GM12864 (cell line): ENCODE measurements at places on chromosomes 7 and 10.

DNA sequence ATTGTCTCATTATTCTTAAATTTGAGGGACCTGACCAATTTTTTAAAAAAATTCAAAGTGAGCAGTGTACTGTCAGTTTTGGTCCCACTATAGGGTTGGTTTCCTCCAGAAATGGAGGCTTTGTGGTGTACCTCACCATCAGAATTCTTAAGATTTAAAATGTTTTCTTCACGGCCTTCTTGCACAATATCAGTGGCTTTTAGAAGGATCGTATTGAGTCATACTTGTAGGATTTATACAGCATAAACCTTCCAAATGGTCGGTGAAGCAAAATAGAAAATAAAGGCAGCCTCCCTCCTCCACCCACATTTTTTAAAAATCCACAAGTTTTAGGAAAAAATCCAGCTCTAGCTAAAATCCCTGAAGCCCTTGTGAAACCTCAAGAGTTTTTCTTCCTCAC is 126.4 kb downstream of the RNLS start:
- DNase-seq, result no peak

- DNase-seq, result no peak
These were observed 10.4 kb upstream of the NXPH1 start for GRCh38 chr7:8423057-8423456.

DNA sequence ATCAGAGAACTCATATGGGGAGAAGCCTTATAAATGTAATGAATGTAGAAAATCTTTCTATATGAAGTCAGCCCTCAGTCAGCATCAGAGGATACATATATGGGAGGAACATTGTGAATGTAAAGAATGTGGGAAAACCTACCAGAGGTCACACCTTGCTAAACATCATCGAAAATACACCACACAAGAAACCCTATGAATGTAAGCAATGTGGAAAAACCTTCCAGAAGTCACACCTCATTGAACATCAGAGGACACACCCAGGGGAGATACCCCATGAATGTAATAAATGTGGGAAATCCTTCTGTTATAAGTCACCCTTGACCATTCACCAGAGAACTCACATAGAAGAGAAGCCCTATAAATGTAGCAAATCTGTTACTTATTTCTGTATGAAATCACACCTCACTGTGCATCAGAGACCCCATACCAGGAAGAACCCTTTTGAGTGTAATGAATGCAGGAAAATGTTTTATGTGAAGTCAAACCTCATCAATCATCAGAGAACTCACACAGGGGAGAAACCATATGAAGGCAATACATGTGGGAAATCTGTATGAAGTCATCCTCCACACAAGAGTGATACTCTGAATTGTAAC is 30.8 kb downstream of the ZNF12 start:
- DNase-seq, result no peak

DNA sequence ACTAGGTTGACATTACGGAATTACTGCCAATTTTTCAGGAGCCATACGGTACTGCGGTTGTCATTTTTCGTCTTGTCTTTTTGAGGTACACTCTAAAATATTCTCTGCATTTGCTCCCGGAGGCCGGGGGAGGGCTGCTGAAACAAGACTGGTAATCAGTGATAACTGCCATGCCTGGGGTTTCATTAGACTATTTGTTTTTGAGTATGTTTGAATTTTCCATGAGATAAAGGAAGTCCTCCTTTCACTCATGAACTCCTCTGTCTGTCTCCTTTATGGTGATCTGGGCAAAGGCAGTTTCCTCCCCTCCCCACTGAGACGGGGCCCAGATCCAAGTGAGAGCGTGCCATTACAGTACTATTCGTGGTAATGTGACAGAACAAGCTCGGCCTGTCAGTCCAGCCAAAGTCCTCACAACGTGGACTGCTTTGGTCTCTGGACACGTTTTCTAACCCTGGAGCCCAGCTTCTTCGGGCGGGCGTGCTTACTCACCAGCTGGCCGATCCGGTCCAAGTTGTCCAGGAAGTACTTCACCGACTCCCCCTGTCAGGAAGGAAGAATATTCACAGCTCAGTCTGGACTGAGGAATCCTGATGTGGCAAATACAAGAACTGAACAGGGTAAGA is 45.1 kb downstream of the AMZ1 start:
- DNase-seq, result no peak

- DNase-seq, result no peak
These were observed 601 bp downstream of the EPHB4 start for GRCh38 chr7:100826514-100827329.

DNA sequence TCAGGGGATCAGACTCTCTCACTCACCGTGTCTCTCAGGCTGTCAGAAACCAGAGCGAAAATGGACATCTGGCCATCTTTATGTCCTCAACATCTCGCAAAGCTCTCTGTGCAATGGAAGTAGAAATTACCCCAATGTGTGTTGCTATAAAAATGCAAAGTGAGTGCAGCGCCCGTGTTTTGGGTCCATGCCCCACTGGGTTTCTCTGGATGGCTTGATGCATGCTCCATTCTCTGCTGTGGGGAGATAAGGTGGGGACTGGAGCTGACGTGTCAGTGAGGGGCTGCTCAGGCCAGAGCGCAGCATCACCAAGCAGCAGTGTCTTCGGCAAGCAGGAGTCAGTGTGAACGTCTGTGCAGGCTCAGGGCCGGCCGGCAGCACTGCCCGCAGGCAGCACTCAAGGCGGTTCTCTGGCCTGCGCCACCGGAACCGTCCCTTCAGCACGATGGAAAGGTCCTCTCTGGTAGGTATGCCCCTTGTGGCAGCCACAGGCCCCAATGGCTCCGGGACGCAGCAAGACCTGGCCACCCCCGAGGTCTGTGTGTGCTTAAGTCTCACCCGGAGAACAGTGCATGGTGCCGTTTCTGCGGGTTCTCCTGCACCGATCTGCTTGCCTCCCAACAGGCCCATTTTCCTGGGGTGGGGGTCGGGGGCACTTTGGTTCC is 30.2 kb downstream of the WDR86 start:
- no peak for DNase-seq

GRCh38 chr10:11424456-11425295 is 186.8 kb downstream of the USP6NL start:
- DNase-seq, result no peak

- DNase-seq, result no peak
These were observed 78.7 kb upstream of the MKLN1 start for GRCh38 chr7:131249003-131249402.
